ENCODE measurements at places on chromosomes 1 and 21.

GRCh38 chr1:150366416-150367296 is 2.7 kb downstream of the RPRD2 start:
- DNase-seq, result no peak

GRCh38 chr1:234994436-234995295 is 134.0 kb downstream of the TOMM20 start:
- no peak for DNase-seq

GRCh38 chr1:155278689-155279160 is 1.5 kb downstream of the HCN3 start:
- DNase-seq, result no peak

DNA sequence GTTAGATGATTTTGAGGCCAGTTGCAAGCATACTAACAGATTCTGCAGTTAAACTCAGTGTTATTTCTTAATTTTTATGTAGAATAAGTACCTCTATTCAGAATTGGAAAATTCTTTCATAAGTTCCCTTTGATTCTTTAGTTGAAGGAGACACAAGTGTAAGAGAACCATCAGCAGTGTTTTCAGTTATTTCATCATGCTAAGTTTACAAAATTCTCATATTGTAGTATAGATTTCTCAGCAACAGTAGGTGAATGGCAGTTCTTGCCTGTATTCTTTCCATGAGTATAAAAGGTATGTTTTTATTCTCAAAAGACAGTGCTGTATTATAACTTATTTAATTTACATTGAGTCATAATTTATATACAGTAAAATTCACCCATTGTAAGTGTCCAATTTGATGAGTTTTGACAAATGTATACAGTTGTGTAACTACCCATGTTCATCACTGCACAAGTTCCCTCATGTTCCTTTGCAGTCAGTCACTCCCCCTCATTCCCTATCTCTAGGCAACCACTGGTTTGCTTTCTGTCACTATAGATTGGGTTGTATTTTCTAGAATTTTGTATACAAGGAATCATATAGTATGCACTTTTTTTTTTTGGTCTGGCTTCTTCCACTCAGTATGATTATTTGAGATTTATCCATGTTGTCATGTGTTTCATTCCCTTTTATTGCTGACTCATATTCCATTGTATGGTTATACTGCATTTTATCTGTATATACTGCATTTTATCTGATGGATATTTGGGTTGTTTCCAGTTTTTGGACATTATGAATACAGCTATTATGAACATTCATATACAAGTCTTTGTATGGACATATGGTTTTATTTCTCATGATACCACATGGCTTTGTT is 3.9 kb downstream of the RPS6KC1 start:
- DNase-seq, result no peak

DNA sequence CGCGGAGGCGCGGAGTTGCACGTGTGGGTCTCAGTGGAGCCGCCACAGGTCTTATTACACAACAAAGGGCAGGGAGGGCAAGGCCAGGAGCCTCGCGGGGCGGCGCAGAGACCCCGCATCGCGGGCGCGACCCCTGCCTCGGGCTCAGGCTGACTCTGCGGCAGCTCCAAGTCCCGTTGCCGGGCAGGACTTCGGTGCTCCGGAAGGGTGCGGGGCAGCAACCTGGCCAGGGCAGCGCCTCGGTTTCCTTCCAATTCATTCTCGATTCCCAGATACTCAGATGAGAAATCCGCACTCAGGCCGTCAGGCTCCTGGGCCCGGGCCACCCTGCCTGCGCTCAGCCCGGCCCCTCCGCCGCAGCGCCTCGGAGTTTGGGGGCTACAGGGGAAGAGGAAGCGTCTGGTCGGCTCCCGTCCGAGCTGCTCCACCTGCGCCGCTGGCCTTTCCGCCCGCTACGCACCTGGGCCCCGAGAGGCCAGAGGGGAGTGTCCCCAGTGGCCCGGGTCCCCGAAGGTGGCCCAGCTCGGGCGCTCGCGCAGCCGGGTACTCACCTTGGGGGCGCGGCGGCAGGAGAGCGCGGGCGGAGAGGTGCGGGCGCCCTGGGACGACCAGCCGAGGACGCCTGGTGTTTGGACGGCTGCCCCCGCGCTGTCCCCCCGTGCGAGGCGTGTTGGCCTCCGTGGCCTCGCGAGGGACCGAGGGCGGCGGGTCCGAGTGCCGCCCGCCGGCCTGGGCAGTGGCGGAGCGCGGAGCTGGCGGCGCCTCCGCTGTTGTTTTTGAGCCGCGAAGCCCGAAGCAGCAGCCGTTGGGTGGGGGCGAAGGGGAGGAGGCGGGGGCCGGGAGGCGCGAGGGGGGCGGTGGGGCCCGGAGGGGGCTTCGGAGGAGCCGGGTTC is 1.1 kb upstream of the PRDM16 start:
- no peak for DNase-seq

DNA sequence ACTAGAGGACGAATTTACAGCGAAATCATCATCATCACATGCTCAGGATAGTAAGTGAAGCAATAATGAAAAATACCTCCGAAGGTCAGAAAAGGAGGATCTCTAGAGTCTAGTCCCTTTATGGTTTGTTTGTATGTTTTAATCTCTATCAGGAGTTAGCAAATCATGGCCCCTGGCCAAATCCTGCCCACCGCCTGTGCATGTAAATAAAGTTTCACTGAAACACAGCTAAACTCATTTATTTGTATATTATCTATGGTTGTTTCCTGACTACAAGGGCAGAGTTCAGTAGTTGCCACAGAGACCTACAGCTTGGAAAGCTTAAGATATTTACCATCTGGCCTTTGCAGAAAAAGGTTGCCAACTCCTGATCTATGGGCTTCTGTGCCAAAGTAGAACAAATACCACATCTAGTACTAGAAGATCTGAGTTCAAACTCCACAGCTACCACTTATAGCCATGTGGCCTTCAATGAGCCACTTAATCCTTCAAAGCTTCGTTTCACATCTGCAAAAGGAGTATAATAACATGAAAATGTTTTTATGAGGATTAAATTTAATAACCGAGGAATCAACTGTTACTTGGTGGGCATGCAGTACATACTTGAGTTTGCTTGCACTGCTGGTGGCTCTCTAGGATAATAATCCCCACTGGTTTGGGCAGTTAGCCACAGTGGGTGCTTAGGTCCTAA is 94.0 kb upstream of the KIF26B start:
- no peak for DNase-seq

- no peak for DNase-seq
These were observed 12.0 kb upstream of the CTSS start for GRCh38 chr1:150777544-150777943.

DNA sequence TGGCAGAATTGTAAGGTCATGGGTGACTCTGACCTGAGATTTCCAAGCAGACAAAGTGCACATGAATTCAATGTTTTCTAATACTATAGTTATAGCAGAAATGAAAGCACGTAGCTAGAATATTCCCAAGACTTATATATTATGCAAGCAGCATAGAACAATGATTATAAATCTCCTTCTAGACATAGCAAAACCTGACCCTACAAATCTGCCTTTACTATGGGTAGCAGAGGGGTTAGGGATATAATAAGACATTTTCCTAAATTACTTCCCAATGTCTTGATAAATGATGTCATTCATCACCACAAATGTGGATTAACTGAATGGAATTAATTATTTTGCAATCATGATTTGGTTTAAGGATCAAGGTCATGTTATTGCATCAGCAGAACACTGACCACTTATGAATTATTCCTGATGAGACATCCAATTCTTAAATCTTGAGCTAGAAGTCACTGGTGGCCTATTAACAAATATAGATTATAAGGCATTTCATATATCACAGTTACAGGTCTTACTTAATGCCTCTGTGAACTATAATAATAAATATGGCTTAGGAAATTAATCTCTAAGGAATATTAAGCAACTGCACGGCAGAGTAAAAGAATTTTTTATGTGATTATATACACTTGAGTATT is 776.6 kb downstream of the AMY1C start:
- DNase-seq, result no peak

- DNase-seq, result no peak
These were observed 56.8 kb downstream of the ATP5PO start for GRCh38 chr21:33858667-33859372.

- no peak for DNase-seq
These were observed 398.5 kb downstream of the PTPRU start for GRCh38 chr1:29634746-29635335.

DNA sequence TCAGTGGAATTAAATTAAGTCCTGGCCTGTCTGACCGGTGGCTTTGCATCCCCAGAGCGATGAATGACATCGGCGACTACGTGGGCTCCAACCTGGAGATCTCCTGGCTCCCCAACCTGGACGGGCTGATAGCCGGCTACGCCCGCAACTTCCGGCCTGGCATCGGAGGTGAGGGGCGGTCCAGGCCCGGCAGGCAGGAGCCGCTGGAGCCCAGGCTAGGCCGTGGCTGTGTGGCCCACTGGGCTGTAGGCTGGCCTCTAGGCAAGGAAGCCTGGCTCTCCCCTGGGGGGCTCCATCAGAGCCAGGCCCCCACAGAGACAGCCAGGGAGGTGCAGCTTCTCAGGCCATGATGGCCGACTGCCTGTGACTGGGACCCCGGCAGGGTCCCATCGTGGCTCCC is 5.7 kb downstream of the GABRD start:
- DNase-seq, result no peak

DNA sequence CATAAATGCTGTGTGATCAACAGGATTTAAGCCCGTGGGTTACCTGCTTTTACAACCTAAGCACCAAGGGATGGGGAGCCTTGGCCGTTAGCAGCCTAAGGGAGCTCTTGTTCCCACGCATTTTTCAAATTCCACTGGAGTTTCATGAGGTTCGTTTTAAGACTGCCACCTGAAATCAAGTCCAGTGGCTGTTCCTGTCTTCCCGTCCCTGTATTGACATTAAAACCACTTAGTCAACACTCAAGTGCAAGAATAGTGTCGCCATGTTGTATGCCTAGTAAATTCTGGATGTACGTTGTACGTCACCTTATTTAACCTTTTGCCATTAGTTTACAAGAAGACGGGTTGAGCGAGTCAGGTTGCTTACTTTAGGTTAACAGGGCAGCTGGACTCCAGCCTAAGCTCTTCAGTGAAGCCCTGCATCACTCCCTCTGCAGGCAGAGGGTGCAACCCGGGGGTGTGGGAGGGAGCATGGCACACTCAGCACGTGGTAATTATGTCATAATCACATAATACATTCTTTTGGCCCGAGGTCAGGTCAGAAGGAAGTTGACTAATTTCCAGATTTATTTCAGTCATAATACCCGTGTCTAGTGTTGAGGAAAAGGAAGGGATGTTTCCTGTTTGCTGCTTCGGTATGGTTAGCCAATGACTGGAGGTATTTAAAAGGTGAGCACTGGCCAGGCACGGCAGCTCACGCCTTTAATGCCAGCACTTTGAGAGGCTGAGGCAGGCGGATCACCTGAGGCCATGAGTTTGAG is 42.5 kb downstream of the CNST start:
- DNase-seq, result no peak

GRCh38 chr1:213953806-213954205 is 34.0 kb upstream of the PROX1 start:
- DNase-seq, result no peak

DNA sequence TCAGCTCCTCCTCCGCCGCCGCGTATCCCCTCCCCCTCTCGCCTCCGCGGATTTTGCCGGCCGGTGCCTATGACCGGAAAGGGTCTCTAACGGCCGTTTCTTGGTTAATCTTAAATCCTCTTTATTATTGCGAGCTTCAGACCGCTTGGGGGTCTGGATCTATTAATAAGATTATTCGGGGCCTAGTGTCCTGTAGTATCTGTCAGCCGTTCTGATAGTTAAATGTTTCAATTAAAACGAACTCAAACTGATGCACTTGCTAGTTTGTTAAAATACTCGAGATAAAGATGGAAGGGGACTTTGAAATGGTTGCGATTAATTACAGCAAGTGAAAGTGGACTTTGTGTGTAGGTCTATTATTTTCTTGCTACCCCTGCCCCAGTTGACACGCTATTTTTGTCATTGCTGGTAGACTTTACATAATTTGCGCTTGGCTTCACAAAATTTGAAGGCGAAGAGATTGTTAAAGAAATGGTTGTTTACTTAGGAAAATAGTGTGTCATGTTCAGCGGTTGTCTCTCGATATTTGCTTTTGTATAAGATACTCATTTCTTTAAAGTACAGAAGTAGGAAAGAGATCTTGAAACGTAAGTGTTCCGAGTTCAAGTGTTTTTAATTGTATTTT is 779 bp downstream of the SON start:
- DNase-seq, result peak; percentile 61

- DNase-seq, result no peak
These were observed 1.9 kb downstream of the ANKRD34A start for GRCh38 chr1:145962157-145963102.

GRCh38 chr1:184101571-184101970 is 50.0 kb downstream of the TSEN15 start:
- no peak for DNase-seq

GRCh38 chr1:56965916-56966697 is at the start of gene C8B:
C8B (minus strand) TSS chr1:56966015; CDS start chr1:56965948, 67 bp downstream.
- DNase-seq, result no peak

DNA sequence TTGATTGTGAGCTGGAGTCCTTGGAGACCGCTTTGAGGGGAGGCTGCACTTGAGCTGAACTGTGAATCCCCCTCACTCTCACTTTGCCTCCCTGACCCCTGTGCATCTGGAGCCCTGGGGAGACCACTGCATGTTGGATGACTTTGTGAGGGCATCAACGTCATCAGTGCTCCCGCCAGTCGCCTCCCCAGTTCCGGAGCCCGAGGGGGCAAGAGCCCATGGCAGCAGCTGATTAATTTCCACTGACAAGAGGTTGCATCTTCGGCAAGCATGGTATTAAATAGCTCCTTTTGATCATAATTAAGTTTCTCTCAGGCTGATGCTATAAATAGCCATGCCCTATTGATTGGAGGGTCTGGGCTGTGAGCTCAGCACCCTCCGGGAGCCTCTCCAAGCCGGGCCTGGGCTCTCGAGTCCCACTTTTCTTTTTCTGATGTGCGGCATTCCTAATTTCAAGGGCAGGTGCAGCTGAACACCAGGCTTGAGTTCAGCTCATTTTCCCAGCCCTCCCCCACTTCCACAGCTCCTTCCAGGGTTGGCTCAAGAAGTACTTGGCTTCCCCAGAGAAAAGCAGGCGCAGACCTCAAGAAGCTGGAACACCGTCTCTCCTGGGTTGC is 33.2 kb downstream of the KCND3 start:
- DNase-seq, result peak; percentile 17
